ENCODE measurements at places on chromosomes 2 and 18.
A peak's percentile ranks its signal among the peaks of the same experiment; 100 is the strongest.

- no peak for DNase-seq
Measured at GRCh38 chr2:173524256-173524955, 169.7 kb downstream of the CDCA7 start.

DNA sequence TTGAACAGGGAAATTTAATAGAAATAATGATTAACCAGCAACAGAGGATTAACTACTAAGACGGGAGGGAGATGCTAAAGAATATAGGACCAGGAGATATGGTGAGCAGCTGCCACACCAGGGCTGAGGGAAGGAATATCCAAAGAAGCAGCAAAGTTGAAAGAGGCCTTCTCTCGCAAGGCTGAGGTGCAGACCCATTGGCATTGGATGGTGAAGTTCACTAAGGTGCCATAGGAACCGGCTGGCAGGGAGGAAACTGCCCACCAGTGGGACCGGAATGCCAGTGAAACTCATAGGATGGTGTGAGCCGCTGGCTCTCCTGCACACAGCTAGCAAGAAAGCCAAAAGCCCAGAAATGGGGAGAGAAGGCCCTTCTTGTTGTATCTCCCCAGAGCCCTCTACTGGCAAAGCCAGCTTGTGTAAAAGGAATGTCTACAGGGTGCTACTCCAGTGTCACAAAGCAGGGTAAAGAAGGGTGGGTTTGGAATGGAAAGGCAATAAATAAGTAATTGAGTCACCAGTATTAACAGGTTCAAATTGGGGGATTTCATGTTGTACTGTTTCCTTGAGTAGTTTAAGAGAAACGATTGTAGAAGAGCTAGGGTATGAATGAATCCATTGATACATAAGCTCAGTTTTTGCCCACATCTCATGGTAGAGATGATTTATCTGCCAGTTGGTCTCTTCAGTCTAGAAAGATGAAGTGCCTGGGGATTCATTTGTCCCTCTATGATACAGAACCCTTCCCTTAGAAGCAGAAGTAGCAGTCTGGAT is 36.0 kb downstream of the FARP2 start:
- DNase-seq: peak; percentile 69

- no peak for DNase-seq
Measured at GRCh38 chr2:184685999-184686841, 87.9 kb downstream of the ZNF804A start.

GRCh38 chr2:33236482-33237385 is 239.7 kb upstream of the RASGRP3 start:
- DNase-seq: no peak

DNA sequence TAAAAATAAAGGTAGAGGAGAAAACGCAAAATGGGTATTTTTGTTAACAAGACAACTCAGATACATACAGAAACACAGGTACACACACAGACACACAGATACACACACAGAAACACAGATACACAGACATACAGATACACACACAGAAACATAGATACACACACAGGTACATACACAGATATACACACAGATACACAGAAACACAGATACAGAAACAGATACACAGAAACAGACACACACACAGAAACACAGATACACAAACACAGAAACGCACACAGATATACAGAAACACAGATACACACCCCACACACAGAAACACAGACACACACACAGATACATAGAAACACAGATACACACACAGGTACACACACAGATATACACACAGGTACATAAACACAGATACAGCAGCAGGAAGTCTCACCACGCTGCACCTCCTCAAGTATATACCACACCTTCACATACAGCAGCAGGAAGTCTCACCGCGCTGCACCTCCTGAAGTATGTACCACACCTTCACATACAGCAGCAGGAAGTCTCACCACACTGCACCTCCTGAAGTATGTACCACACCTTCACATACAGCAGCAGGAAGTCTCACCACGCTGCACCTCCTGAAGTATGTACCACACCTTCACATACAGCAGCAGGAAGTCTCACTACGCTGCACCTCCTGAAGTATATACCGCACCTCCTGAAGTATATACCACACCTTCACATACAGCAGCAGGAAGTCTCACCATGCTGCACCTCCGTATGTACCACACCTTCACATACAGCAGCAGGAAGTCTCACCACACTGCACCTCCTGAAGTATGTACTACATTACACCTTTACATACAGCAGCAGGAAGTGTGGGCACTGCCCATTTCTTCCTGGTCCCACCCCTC is 250.5 kb downstream of the HDAC4 start:
- DNase-seq: no peak

DNA sequence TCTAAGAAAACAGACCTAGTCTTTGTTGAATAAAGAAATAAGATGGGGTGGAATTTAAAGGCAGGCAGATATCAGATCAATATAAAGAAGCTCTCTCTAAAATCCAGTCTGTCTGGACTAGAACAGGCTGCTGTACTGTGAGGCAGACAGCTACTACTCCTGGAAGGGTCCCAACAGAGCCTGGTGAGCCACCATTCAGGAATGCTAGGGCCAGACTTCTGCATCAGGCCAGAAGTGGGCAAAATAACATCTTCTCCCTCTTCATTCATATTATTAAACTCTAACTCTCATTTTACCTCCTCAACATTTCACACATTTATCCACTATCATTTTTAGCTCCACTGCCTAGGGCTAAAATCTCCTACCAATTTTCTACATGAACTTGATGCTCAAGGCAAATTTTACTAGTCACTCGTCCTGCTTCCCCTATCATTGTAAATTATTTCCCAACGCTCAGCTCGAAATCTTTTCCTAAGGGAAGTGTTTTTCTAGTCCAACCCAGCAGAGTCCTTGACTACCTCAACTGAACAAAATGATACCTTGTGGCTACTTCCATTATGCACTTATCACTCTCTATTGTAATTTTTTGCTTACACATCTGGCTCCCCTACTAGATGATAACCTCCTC is 45.2 kb upstream of the GLS start:
- no peak for DNase-seq

DNA sequence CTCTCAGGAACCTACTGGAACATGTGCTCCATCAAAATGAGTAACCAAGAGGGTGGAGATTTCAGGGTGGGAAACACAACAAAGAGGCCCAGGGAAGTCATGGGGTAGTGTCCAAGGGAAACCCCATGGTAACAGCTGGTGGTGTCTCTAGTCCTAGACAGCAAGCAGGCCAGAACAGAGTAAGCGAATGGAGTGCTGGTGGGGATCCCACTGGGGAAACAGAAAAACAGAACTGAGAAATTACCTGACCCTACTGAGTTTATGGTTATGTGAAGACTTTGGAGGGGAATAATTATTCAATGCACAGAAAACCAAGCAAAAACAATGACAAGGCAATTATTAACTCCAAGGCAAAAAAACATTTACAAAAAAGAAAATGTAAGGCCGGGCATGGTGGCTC is 16.9 kb downstream of the ERCC3 start:
- no peak for DNase-seq

DNA sequence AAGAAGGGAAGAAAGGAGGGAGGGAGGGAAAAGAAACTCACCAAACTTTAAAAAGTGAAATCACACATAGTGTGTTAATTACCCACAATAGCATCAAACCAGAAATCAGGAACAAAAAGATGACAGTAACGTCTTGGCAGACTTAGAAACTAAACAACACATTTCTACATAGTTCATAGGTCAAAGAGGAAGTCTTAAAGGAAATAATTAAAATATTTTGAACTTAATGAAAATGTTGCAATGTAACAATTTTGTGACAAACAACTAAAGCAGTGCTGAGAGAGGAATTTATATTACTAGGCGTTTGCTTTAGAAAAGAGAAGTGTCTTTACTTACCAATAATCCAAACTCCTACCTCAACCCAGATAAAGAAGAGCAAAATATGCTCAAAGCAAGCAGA is 505.0 kb upstream of the ID2 start:
- no peak for DNase-seq

GRCh38 chr2:138841459-138841858 is 61.3 kb upstream of the NXPH2 start:
- DNase-seq: no peak

- peak; percentile 74 for DNase-seq
Measured at GRCh38 chr2:99636144-99637034, 146.6 kb upstream of the REV1 start.

DNA sequence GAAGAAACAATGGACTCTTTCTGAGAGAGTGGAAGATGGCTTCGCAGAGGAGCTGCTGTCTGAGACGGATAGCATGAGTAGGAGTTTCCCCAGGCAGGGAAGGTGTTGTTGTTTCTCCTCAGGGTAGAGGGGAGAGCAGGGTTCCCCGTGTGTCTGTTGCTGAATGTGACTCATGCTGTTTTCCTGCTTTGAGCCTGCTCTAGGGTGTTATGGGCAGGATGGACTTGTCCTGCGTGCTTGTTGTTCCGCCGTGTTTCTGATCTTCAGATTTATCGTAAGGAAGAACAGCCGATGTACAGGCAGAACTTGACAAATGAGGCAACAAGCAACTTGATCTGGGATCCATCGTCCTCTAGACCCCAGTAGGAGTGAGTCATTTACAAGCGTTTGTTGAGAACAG is 19.7 kb upstream of the MYCN start:
- DNase-seq: no peak

GRCh38 chr2:159149747-159150146 is 136.8 kb downstream of the WDSUB1 start:
- DNase-seq: no peak

- DNase-seq: no peak
Measured at GRCh38 chr2:160052531-160052930, 9.9 kb downstream of the PLA2R1 start.

GRCh38 chr2:101873543-101873942 is 118.2 kb upstream of the IL1R2 start:
- DNase-seq: peak; percentile 23

DNA sequence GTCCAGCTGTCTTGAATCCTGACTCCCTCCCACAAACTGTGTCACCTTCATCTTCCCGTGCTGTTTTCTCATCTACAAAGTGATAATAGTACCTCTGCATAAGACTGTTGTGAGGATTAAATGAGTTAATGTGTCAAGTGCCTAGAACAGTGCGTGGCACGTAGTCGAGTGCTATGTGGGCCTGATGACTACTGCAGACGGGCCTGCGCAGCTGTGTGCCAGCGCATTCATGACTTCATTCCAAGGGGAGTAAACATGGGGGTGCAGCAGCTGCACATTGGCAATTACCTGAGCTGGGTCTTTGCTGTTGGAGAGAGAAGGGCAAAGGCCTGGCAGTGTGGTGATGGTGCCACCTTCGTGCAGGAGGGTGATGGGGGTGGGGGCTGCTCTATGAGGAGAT is 5.0 kb downstream of the TEX44 start:
- no peak for DNase-seq

- no peak for DNase-seq
Measured at GRCh38 chr2:232239951-232240681, 138.4 kb upstream of the ALPP start.

DNA sequence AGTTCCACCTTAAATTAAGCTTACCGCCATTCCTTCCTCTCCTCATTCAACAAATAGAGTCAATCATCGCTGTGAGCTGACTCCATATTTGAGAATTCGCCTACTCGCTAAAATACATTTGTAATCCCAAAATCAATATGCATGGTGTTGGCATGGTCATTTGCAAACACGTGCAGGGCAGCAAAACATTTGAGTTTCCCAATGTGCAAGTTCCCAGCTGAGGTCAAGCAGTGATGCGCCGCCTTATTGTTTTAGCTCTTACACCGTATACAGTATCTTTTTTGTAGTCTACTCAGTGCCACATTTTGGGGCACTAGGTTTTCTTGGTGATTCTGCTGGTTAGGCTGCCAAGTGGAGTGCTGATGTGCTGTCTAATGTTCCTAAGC is 73.3 kb upstream of the MGAT4A start:
- DNase-seq: no peak

DNA sequence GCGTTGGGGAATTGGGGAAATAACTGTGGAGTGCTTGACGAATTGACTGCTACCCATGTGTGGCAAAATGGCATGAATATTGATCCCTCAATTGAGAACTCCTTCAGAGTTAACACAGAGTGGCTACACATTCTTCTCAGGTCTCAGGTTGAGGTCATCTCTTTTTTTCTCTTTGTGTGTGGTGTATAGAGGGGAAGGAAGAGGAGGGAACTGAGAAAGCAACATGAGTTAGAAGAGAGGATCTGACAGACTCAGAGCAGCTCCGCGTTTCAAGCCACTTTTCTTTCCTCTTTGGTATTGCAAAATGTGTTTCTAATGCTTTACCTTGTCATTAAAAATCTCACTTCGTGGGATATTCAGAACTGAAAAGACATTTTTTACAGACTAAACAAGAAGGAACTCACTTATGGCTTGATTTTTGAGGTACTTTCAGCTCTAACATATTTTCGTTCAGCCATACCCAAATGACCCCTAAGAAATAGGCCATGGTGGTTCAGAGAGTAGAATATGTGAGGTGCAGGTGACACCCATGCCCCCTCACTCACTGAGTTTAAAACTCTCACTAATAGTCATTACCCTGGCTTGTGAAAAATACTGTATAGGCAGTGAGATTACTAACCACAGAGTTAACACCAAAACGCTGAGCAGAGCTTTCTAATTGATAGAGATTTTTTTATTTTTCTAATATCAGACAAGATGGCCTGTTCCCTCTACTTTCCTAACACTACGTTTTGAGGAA is 22.5 kb downstream of the STAT4 start:
- DNase-seq: no peak

DNA sequence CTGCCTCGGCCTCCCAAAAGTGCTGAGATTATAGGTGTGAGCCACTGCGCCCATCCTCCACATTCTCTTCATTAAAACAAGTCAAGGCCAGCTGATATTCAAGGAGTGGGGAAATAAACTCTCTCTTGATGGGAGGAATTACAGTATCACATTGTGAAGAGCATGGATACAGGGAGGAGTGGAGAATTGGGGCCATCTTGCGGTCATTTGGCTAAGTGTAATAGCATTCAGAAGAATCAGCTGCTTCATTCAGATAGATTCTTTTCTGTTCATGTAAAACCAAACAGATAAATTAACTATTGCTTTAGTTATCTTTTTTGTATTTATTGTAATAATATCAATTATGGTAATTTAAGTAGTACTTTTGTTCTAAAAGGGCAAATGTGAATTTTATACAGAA is 156.3 kb downstream of the UBR3 start:
- DNase-seq: no peak

GRCh38 chr18:40326985-40327384 is 1628.0 kb upstream of the PIK3C3 start:
- DNase-seq: no peak

- no peak for DNase-seq
Measured at GRCh38 chr2:122266636-122267035, 511.2 kb downstream of the TSN start.

- DNase-seq: no peak
Measured at GRCh38 chr2:240292619-240293525, 142.6 kb upstream of the GPC1 start.

- DNase-seq: no peak
Measured at GRCh38 chr2:231765496-231765929, 15.6 kb downstream of the PDE6D start.

Data from cerebellar cortex (tissue), 1 donor.